ENCODE measurements at places on chromosomes 7 and 10.

- DNase-seq, result no peak
Measured at GRCh38 chr10:100810091-100810834, 64.9 kb downstream of the PAX2 start.

DNA sequence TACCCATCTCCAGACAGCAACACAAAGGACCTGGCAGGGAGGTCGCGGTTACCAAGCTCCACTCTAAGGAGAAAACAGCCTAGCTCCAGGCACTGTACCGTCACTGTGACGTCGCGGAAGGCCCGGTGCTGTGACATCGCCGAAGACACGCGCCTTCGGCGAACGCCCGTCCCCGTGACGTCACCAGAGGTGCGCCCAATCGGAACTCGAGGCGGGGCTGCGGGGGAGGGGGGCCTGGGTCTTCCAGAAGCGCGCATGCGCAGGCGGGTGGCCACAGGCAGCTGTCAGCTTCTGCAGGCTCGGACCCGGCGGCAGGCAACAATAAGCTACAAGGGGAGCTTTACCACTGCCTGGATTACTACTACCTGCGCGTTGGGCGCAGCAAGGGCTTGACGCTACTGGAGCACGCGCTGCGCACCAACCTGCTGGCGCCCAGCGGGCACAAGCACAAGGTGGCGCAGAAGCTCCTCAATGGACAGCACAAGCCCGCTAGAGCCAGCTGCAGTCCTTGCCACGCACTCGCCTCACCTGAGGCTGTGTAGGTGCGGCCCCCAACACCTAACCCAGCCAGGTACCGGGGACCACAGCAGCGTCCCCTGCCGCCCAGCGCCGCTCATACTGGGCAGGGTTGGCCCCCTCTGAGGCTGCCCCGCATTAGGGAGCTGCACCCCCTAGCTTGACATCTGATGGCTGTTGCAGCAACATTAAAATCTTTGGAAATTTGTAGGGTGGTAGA lies 208.4 kb downstream of the TPST1 start:
- peak; percentile 76 for DNase-seq

- DNase-seq, result no peak
Measured at GRCh38 chr7:119197877-119198527, 973.5 kb downstream of the ANKRD7 start.

DNA sequence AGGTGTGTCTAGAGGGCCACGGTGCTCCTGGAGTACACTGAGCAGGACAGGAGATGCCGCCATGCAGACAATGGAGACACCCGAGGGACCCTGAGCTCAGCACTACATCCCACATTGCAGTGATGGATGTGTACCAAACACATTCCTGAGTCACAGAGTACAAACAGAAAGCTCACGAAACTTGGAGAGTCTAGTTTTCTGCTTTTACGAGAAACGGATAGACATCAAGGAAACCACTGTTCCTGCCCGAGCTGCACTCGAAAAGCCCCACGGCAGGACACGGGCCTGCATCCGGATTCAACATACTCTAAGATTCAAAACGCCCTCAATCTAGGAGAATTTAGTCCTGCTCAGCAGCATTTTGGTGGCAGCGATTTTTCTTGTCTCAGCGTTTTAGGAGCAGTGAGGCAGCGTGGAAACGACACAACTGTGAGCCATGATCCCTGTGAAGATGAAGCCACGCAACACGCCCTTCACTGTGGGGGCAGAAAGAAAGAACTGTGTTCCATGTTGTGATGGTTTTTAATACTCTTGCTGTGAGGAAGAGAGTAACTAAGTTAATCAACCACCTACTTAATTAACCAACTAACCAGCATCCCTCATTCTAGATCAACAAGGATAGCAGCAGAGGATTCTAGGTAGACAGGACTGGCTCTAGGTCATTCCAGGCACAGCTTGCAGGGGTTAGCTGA lies 3.2 kb downstream of the TNS3 start:
- DNase-seq, result no peak

GRCh38 chr7:123871998-123872867 lies 27.3 kb downstream of the HYAL4 start:
- DNase-seq, result no peak

DNA sequence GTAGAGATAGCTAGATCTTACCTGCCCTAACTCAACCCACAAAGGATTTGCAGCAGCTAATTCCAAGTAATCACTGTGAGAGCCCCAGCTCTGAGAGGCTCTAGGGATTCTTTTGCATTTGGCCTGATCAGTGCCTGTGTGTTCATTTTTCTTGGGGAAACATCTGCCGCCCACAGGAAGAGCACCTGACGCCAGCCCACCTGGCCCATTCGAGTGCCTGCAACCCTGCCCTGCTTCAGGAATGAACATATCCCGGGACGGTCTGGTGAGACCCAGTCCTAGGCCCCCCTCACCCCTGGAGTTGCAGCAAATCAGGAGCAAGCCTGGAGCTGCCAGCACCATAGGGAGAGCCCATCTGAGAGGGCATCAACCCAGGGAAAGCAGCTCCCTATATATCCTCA lies 38.8 kb downstream of the GSDME start:
- DNase-seq, result no peak

DNA sequence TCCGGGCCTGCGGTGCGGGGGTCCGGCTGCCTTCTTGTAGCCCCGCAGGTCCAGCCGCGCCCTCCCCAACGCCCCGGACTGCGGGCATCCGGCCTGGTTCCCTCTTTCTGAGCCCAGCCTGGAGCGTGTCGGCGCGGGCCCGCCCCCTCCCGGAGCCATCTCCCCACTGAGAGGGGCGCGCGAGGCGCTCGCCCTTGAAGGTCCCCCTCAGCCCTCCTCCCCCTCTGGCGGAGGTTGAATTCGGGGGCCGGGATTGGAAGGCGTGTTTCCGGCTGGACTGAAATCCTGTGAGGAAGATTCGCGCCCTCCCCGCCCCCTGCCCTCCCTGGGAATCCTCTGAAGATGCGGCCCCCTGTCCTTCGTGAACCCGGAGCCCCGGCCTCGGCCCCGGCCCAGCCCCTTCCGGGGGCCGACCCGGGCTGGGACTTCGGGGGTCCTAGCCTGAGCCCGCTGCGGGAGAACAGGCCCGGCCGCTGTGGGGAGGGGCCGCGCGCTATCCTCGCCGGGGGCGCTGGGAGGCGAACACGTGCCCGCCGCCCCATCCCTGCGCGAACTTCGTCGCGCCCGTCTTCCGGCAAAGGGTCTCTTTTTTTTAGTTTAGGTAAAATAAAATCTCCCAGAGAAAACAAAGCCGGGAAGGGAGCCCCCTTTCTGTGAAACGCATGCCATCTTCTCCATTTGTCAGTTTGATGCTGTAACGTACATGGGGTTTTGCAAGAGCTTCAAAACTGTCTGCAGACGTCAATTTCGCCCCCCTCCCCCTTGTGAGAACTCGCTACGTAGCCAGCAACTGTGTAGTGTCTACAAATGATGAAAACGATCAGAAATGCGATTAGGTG lies 636 bp downstream of the PDCD4 start:
- DNase-seq, result peak; percentile 55

GRCh38 chr7:30859940-30860496 lies 51.6 kb upstream of the AQP1 start:
- no peak for DNase-seq

DNA sequence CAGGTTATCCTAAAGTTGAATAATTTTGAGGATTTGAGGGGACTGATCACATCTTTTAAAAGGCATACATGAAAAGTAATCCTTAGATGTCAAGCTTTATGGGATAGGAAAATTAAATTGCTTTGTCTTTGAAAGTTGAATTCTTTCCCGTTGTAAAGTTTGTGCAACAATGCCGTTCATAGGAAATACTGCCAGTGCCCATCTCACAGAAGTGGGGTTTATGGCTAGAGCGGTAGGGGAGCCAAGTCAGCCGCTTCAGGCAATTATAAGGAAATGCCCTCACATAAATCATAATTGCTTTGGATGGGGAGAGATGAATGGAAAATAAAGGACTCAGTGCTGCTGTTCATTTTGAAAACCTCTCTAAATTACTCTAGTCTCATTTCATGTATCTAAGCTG lies 18.1 kb downstream of the CDC123 start:
- no peak for DNase-seq

GRCh38 chr10:44356139-44357022 lies 28.5 kb downstream of the CXCL12 start:
- no peak for DNase-seq

DNA sequence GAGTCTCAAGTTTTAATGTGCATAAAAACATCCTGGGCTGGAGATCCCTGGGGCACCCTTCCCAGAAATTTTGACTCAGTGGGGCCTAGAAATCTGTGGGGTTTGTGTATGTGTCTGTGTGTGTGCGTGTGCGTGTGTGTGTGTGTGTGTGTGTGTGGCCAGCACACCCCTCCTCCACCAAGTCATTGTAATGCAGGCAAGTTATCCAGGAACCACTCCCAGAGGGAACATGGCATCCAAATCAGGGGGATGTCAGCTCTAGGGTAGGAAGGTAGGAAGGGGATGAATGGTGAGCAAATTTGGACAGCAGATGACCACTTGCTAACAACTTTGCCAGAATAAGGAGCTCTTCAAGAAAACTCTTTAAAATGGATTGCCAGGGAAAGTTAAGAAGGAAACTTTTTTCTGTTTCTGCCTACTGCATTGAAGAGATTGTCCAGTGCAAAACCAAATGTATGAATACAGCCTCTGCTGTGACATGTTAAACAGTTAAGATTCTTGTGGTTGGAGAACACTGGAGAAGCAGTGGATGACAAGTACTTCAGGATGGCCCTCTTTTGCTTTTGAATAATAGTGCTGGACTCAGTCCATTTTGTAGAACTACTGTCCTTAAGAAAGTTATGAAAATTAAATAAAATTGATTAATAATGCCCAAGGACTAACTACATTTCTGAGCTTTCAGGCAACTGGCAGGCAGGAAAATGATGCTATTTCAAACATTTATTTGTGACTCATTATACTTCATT lies 12.3 kb downstream of the STAMBPL1 start:
- no peak for DNase-seq

DNA sequence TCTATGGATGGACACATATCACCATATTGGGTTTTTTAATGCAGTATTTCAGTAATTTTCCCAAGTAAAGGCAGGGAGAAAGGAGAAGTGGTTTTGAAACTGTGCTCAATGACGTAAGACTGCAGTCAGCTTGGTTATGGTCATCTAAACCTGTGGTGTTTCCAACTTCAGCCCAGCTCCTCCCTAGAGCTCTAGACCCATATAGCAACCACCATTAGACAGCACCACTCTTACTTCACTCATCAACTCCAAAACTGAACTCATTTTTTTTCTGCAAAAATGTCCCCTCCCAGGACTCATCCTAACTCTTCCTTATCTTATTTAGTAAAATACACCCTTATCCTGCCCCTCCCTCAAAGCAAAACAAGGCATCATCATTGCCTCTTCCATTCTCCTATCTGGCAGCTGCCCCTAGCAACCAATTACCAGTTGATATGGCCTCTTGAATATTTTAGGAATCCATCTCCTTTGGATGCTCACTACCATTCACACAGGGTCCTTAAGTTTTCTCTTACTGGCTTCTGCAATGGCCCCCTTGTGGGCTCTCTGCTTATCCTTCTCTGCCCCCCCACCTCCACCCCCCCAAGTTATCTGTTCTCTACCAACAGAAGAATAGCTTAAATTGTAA lies 1.5 kb upstream of the RALA start:
- no peak for DNase-seq

All from activated CD8-positive, alpha-beta memory T cell treated with anti-CD3 and anti-CD28 coated beads for 1 hour (primary cell).